Stimulated activated CD8-positive, alpha-beta memory T cell treated with anti-CD3 and anti-CD28 coated beads, Interleukin-2, amount 100 ng/mL, for 1 hour (primary cell): ENCODE measurements at places on chromosomes 12 and 14.

DNA sequence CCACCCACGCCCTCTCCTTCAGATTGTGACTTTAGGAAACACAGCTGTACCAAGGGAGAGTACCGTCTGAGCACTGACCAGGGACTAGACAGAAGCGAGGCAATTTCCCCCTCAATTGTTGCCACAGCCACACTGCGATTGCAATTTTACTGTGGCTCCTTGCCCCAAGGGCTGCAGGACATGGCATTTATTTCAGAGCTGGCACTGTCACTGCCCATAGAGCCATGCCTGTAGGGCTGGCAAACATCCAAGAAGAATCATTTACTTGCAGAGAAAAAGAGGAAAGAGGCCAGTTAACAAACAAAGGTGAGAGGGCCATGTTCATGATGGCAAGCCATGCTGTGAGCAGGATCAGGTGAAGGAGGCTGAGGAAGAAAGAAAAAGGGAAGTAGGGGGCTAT lies 129.6 kb downstream of the EMP1 start:
- DNase-seq = no peak

GRCh38 chr12:3218228-3219171 lies 141.3 kb downstream of the TSPAN9 start:
- no peak for DNase-seq

DNA sequence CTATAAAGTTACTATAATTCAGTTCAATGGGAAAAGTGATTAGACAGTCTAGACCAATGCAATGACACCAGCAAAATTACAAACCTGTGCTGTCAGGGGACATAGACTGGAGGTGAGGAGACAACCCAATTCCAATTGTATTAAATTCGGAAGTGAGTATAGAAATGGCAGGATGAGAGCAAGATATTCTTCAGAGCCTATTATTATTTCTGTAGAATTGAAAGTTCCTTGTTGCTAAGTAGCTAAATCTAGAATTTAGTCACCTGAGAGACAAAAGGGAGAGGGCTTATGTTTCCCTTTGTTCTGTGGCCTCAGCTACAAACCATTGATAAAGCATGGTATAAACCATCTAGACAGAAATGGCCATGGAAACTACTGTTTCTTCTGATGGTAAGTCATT lies at the start of gene ADAM21:
Gene ADAM21 (plus strand): TSS at position 301 of the 400 bp plus-strand sequence. CDS start 5,326 bp downstream, outside the sequence.
- DNase-seq = no peak

DNA sequence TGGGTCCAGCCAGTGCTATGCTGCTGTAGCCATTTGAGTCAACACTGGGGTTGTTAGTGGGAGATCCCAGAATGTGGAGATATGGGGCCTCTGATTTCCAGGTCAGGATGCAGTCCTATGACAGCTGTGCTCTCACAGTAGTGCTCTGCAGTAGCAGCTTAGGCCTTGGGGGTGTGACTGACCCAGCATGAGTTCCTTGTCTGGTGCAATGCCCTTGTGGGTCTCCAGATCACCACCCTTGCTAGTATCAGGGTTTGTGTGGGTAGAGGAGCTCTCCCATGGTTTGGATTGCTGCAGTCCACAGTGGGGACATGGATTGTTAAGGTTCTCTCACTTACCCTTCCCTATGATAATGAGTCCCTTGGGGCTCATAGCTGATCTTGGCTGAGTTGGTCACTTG lies 113.7 kb downstream of the RAD51B start:
- no peak for DNase-seq

- DNase-seq = no peak
These were observed 10.2 kb upstream of the GOLGA5 start for GRCh38 chr14:92783813-92784431.

- DNase-seq = peak; percentile 14
These were observed 1.9 kb downstream of the DUSP16 start for GRCh38 chr12:12560587-12561370.

DNA sequence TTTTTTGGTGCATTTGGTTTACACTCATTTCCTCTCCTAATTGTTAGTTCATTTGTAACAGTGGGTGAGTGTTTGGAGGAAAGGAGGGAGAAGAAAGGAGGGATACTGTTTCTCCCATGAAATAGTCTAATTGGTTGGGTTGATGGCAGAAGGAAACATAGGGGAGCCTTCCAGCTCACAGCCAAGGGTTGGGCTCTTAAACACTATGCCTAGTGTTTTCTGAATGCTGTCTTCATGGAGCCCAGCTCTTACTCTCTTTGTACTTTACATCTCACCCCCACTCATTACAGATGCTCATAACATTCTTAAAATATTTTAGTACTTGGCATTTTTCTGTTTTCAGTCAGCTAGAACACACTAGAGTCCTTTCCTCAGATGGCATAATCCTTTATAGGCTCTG lies 38.2 kb downstream of the BAZ2A start:
- no peak for DNase-seq

DNA sequence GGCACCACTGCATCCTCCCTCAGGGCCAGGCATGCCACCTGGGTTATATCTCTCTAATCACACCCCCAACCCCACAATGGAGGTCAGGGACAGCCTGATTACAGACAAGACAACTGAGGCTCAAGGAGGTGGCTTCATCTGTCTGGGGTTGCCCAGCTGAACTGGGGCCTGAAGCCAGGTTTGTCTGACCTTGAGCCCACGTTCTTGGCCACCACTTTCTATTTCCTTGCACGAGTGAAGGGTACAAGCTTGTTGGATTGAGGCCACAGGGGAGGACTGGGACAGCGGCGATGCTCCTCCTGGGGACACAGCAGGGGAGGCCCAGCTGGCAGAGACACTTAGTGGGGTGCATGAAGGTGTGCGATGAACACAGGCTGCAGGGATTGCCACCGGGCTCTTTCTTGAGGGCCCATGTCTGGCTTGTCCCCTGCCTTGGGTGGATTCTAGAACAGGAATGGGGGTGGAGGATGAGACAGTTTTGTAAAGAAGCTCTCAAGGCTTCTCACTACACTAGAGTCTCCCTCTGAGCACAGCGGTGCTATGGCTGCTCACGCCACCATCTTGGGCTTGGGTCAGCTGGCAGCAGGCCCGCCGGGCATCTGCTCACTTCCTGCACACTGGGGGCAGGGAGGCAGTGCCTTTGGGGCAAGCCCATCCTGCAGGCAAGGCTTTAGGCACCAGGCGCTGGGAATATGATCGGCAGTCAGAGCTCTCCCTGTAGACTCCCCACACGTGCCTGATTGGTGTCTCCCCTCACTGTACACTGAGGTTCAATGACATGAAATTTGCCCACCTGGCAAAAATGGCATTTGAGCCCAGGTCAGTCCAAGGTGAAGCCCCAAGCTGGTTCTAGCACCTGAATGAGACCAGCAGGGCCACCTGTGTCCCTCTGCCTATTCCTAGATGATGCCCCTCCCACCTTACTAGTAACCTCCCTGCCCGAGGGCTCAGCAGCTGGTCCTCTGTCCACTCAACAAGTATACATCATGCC lies 16.0 kb downstream of the RITA1 start:
- no peak for DNase-seq

DNA sequence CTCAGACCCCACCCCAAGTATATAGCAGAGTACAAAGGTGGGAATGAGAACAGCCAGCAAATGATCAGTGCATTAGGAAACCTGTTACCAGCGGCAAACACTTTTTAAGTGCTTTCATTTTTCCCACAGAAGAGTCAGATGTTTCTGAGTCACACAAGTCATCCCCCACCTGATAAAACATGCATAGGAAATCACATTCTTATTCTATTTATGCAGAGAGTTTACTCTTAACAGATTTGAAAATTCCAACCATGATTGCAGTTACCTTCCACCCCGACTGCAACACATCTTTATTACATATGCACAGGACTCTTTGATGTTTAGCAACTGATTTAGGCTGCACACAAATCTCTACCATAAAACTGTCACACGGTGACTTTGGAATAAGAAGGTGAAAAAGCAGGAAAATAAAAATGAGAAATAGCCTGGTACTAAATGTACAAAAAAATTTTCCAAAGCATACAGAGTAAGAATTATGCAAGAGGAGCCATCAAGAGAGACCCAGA lies 236.4 kb downstream of the PAWR start:
- DNase-seq = no peak

- DNase-seq = no peak
These were observed 83.7 kb downstream of the PTGER2 start for GRCh38 chr14:52397844-52398243.

GRCh38 chr12:29110506-29111442 lies 38.3 kb upstream of the FAR2 start:
- DNase-seq = no peak

GRCh38 chr12:101243616-101244015 lies 33.6 kb upstream of the SLC5A8 start:
- no peak for DNase-seq

GRCh38 chr14:70855486-70855885 lies 46.2 kb upstream of the MAP3K9 start:
- no peak for DNase-seq

GRCh38 chr12:121238604-121239350 lies 28.8 kb downstream of the P2RX4 start:
- no peak for DNase-seq

- no peak for DNase-seq
These were observed 29.8 kb upstream of the CCT2 start for GRCh38 chr12:69555461-69555860.

DNA sequence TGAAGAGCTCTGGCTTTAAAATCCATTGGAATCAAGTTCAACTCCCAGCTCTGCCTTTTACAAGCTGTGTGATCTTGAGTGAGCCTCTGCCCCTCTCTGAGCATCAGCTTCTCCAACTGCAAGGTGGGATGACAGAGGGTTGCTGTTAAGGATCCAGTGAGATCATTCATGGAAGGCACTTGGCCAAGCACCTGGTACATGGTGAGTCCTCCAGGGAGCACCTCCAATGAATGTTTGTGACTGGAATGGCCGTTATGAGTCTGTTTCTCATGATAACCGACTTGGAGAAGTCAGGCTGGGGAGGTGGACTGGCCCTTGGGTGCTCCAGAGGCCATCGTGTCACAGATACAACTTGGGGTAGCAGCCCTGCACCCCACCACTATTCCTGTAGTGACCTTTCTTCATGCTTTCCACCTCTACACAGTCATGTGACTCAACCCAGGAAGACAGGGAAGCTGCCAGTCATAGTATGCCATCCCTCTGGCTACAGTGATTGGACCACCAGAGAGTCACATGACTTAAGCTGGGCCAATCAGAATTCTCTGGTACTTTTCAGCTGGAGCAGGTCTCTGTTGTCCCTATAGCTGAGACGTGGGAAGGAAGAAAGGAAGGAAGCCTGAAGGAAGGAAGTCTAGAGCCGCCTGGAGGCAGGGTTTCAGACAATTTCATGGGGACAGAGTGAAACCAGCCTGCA lies 146.5 kb upstream of the MYL2 start:
- no peak for DNase-seq
